ENCODE measurements at places on chromosomes 7 and 10.

DNA sequence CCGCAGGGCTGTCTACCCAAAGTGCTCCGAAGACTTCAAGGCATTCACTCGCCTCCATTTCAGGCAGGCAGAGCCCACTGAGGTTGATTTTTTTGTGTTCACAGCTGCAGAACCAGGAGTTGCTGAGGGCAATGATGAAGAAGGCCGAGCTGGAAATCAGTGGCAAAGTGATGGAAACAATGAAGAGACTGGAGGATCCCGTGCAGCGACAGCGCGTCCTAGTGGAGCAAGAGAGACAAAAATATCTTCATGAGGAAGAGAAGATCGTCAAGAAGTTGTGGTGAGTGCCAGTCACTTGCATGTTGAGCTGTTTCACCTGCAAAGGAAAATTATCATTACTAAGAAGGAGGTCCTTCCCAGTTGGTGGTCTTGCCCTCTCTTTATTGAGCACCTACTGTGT, 210.5 kb downstream of the ARHGAP21 start:
- peak; percentile 42 for DNase-seq

DNA sequence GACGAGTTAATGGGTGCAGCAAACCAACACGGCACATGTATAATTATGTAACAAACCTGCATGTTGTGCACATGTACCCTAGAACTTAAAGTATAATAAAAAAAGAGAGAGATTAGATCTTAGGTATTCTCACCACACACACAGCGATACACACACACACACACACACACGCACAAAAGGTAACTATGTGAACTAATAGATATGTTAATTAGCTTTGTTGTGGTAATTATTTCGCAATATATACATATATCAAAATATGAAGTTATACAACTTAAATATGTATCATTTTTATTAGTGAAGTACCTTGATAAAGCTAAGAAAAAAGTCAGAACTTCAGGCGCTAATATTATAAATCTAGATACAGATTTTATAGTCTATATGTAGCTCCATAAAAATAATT, 849.2 kb downstream of the IPMK start:
- DNase-seq: no peak

- DNase-seq: no peak
Measured at GRCh38 chr10:77391605-77392235, 245.9 kb downstream of the KCNMA1 start.

- DNase-seq: no peak
Measured at GRCh38 chr7:37786741-37787569, 61.4 kb upstream of the NME8 start.

DNA sequence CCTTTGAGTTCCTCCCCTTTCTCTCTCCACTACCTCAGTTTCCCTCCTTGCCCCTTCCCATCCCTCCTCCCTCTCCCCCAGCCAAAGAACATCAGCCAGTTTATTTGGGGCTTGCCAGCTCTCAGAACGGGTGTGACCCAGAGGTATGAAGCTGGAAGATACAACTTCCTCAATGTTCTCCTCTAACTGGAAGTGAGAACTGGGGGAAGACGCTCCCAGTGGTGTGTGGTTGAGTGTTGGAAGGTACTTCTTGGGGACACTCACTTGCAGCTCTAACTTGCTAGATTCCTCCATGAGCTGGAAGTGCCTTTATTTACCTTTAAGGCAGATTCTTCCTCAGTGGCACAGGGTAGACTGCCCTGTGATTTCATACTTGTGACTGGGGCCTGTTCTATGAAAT, 110.5 kb upstream of the HABP2 start:
- DNase-seq: no peak

GRCh38 chr7:39044489-39044888, 66.8 kb downstream of the POU6F2 start:
- DNase-seq: no peak

Measured in mucosa of descending colon (tissue), 3 donors.